CD4-positive, alpha-beta T cell (primary cell): ENCODE measurements at places on chromosomes 7 and 10.
A peak's percentile ranks its signal among the peaks of the same experiment; 100 is the strongest.

DNA sequence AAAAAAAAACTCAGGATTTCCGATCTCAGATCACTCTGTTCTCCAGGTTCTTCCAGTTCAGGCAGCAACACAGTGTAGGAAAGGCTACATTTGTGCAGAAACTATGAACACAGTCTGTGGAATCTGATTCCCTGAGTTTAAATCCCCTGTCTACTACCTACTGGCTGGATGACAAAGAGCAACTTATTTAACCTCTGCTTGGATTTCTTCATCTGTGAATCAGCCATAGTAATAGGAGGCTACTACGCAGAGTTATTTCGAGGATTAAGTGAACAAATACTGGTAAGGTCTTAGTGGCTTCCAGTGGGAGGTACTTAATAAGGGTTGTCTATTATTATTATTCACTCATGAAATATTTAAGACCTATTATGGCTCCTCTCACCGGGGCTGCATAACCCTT, 44.3 kb upstream of the PDCD4 start:
- no peak for DNase-seq

- DNase-seq: no peak
Observed at GRCh38 chr7:37882086-37882485, 33.7 kb downstream of the NME8 start.

- DNase-seq: no peak
Observed at GRCh38 chr10:58240531-58240930, 27.2 kb downstream of the IPMK start.

DNA sequence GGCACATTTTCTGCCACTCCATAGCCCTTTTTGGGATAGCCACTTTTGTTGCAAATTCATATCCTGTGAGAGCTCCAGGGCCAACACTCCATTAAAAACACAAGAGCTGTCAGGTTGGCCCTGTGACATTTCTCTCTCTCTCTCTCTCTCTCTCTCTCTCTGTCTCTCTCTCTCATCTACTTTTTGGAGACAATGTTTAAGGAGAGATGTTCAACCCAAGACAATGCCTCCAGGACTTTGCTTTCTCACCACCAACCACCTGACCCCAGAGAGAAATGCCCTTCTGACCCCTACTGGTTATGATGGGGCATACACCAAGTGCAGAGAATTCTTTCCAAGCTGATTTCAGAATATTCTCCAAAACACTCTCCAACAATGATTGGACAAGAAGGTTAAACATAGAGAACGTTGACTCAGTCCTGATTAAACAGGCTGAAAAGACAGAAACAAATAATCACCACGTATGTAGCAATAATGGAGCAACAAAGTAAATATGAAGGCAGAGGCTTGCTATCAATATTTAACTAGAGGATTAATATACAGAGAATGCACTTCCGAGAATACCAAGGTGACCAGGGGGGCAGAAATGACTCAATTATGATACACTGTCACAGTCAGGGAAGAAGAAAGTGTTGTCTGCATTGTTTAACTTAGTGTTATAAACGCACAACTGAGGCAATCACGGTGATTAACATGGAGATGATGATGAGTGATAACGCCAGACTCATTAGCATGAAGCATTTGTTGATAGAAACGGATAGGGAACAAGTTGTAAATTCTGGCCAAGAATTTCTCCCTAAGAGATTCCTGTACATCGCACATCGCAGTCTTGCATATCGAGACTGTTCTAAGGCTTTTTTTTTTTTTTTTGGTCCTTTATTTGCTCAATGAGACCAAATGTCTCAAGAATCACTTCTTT, 178.5 kb downstream of the NRP1 start:
- DNase-seq: peak; percentile 74

GRCh38 chr10:61786728-61787127, 114.8 kb upstream of the ARID5B start:
- DNase-seq: no peak

DNA sequence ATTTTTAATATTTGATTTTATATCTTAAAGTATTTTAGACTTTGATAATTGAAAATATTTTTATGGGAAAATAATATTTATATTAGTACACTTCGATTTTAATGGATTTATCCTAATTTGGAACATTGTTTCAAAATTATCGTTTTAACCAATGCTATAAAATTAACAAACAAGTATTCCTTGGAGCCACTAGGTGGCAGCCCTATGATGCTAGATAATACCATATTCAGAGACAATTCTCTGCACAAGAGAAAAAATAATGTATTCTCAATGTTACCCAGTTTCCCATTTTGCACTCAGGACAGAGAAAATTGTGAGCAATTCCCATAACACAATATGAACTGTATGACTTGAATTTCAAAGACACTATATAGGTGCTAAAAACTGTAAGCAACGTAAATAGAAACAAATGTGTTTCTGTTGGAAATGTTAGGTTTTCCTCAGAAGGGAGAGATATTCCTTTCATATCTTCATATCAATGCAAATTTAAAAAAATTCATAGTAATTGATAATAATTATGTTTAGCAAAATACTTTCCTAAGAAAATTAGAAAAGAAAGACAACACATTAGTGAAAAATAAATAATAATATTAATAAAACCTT, 237.8 kb downstream of the SEMA3E start:
- DNase-seq: no peak

DNA sequence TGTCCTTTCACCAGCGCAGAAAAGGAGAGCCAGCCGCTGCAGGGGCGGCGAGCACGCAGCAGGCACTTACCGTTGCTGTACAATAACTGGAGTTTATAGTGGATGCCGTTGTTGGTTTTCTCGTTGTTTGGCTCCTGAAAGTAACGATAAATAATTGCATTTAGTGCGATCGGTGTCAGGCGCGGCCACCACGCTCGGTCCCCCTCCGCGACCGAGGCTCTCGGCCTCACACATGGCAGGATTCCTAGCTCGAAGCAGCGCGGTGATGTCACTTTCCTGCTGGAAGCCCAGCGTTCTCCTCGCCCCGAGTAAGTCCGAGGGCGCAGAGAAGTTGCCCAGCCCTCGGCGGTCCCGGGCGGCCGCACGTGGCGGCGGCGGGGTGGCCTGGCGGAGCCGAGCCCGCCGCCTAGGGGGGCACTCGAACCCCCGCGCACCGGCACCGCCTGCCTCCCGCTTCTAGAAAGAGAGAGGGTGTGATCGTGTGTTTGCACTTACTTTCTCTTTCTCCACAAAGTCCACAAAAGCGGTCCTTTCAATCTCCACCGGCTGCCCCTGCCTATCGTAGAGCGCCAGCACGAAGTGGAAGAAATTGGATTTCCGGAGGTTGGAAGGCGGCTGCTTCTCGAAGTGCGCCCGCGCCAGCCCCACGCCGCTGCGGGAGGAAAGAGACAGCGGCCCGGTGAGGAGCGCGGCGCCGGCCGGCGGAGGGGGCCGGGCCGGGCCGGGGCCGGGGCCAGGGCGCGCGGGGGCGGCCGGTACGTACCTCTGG, 1.0 kb downstream of the EBF3 start:
- DNase-seq: no peak

GRCh38 chr10:116211682-116212081, 61.3 kb downstream of the GFRA1 start:
- no peak for DNase-seq

- no peak for DNase-seq
Observed at GRCh38 chr10:93595378-93596161, 5.5 kb downstream of the RBP4 start.

GRCh38 chr10:88687853-88688467, 18.1 kb upstream of the LIPK start:
- DNase-seq: no peak

GRCh38 chr10:112345202-112345601, 28.7 kb upstream of the ACSL5 start:
- no peak for DNase-seq

GRCh38 chr10:93081318-93081717, 7.6 kb downstream of the CYP26A1 start:
- DNase-seq: no peak

DNA sequence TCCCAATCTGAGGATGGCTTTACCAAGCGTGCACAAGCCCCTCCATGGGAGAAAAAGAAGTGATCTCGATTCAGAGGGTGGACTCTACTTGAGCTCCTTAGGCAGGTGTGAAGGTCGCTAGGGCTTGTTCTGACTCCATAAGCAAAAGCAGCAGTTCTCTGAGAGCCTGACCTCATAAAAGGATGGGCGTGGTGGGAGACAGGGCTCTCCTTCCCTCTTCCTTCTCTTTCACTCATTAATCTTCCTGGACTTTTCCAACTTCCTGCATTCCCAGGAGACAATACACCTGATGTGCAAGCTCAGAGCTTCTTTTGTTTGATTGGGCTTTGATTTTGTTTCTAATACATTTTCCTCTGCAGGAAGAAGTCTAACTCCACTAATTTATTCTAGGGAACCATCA, 22.3 kb upstream of the TMEM72 start:
- no peak for DNase-seq

DNA sequence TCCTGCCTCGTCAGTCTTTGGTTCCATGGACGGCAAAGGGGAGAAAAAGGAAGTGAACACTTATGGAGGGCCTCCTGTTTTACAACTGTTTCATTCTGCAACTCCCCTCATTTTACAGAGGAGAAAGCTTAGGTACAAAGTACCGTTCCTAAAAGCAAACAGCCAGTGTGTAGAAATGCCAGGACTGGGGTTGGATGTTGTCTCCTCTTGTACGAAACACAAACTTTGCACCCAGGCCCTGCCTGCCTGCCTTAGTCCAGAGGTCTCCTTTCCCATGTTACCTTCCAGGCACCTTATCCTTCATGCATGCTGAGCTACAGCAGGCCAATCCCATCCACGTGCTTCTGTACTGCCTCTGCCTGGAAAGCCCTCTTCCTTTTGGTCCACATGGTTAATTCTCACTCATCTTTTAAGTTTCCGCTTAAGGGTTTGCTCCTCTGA, 86.0 kb downstream of the ICA1 start:
- DNase-seq: no peak

- DNase-seq: peak; percentile 56
Observed at GRCh38 chr7:148699024-148699781, 500 bp downstream of the CUL1 start.

- no peak for DNase-seq
Observed at GRCh38 chr7:158403013-158403821, 184.4 kb downstream of the PTPRN2 start.

DNA sequence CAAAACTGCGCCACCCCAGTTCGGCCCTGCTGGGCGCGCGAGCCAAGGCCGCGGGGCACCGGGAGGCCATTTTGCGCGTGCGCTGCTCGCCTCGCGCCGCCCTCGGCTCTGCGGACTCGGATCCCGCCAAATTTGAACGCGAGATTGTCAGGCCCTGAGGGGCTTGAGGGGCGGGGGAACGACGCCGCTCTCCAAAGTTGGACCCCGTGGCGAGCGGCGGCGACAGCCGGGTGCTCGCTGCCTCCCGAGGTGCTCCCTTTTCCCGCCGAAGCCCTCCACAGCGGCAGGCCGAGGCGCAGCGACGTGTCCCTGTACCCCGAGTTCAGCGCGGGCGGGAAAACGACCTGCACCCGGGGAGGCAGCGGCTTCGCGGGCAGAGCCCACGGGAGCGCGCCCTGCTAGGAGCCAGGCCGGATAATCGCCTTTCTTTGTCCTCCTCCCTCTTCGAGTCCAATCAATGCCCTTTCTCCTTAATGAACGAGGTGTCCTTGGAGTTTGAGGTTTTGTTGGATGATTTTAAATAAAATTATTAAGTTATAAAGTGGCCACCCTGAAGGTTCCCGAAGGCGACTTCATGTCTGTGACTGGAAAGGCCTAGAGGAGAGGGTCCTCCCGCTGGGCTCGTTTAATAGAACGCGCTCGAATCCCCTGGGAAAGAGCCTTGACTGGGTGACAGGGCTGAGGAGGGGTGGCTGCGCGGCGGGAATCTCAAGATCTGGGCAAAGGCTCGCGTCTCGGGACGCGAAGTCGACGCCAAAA, 10.7 kb upstream of the SPAG6 start:
- no peak for DNase-seq

GRCh38 chr7:137879357-137880158, 32.8 kb upstream of the DGKI start:
- DNase-seq: no peak

- no peak for DNase-seq
Observed at GRCh38 chr10:34229917-34230316, 585.2 kb downstream of the PARD3 start.

DNA sequence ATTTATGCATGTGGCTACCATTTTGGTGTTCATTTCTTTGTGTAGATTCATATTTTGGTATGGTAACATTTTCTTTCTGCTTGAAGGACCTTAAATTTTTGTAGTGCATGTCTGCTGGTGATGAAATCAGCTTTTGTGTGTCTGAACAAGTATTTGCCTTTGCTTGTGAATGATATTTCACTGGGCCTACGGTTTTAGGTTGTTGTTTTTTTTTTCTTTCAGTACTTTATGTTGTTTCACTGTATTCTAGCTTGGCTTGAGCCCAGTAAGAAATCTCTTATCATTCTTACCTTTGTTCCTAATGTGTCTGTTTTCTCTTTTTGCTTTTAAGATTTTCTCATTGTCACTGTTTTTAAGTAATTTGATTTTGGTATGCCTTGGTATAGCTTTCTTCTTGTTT, 31.9 kb downstream of the SAMD8 start:
- no peak for DNase-seq

DNA sequence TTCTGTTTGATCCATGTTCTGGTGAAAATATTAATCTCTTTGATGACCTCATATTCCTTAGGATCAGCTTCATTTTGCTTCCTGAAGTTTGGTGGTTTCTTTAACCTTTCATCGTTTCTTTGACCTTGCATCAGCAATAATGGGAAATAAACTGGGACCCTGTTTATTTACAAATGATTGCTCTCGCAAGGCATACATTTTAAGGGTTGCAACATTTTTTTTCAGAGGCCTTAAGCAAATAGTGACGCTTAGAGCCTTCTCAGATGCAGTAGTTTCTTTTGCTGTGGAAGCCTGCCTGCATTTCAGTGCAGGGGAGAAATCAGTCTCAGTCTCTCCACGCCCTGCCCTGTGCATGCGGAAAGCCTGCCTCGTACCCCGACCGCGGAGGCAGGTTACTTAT, 139.1 kb upstream of the NPS start:
- DNase-seq: no peak

GRCh38 chr10:112490545-112490944, 43.5 kb downstream of the VTI1A start:
- DNase-seq: no peak

GRCh38 chr10:79339266-79339665, 8.0 kb upstream of the PPIF start:
- DNase-seq: no peak

DNA sequence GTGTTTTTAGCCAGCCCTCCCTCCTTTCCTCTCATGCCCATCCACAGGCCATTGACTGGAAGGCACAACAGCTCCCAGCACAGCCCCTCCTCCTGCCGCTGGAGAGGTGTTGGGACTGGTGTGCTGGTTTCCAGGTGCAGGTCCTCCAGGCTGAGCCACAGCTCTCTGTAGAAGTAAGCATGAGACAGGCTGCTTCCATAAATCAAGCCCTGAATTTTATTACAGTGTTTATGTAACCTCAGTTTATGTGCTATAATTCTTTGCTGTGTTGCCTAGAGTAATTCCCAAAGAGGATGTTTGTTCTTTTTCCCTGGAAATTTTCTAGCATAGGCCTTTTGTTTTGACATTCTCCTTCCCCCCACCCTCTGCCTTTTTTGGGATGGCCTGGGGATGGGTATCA, 445.8 kb downstream of the AUTS2 start:
- no peak for DNase-seq

- no peak for DNase-seq
Observed at GRCh38 chr7:40331915-40332314, 197.1 kb downstream of the SUGCT start.

- DNase-seq: peak; percentile 13
Observed at GRCh38 chr7:155804897-155805825, 7.1 kb downstream of the SHH start.
